ENCODE measurements at places on chromosomes 2 and 18. TPM values are rescaled to one million over a fixed set of nuclear protein-coding genes. Genes with fewer than 3 reads are reported as not detected.
A peak's percentile ranks its signal among the peaks of the same experiment; 100 is the strongest.

- DNase-seq, result peak; percentile 63
- H3K4me3 ChIP-seq, result no peak overlapping the region
- H3K27ac ChIP-seq, result no peak overlapping the region
- H3K36me3 ChIP-seq, result no peaks in the 10 kb centered on the region
Observed at GRCh38 chr18:36597636-36598035, 231.2 kb downstream of the TPGS2 start.

DNA sequence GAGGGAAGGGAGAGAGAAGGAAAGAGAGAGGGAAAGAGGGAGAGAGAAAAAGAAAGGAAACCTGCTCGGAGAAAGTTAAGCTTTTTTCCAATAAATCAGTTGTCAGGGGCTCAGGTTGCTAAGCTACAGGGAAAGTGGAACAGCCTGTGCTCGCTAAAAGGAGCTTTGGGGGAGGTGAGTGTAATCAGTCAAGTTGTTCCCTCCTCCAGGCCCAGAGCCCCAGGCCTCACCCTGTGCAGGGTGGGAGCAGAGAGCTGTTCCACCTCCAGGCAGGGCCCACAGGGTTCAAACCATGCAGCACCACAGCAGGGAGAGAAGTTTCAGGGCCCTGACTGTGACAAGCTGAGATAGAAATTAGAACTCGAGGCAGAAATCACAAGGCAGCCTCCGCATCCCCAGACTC, 56.4 kb upstream of the PPP1CB start:
- H3K36me3 ChIP-seq, result no peaks in the 10 kb centered on the region
- DNase-seq, result no peak
- H3K27me3 ChIP-seq, result no peaks in the 10 kb centered on the region

GRCh38 chr2:48601349-48601748, 16.3 kb upstream of the GTF2A1L start:
- no peak overlapping the region for H3K27ac ChIP-seq
- H3K27me3 ChIP-seq, result no peaks in the 10 kb centered on the region
- no peaks in the 10 kb centered on the region for H3K36me3 ChIP-seq
- no peak overlapping the region for H3K4me3 ChIP-seq
- no peaks in the 10 kb centered on the region for H3K4me1 ChIP-seq

DNA sequence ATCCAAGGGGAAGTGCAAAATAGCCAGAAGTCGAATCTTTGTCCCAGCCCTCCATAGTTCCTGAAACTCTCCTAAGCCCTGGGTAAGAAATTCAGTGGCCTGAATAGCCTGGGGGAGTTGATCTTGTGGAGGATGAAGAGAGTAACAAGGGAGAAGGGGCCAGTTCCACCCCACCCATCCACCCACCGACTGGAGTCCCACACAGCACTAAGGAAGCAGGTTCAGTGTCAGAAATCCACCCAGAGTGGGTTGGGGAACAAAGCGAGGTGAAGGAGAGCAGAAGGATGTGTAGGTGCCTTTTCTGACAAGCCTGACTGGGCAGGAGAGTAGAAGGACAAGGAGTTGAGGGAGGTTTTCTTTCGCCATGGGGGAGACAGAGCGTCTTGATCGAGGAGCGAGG, 136.8 kb downstream of the SMAD2 start:
- DNase-seq, result no peak
- H3K27me3 ChIP-seq, result no peaks in the 10 kb centered on the region
- H3K4me1 ChIP-seq, result peaks cover 5% of the 10 kb centered on the region
- H3K36me3 ChIP-seq, result no peaks in the 10 kb centered on the region
- no peak overlapping the region for H3K27ac ChIP-seq

GRCh38 chr18:1528447-1528846, 623.8 kb downstream of the ADCYAP1 start:
- no peak for DNase-seq
- no peaks in the 10 kb centered on the region for H3K4me1 ChIP-seq
- no peak overlapping the region for H3K4me3 ChIP-seq
- no peaks in the 10 kb centered on the region for H3K36me3 ChIP-seq

DNA sequence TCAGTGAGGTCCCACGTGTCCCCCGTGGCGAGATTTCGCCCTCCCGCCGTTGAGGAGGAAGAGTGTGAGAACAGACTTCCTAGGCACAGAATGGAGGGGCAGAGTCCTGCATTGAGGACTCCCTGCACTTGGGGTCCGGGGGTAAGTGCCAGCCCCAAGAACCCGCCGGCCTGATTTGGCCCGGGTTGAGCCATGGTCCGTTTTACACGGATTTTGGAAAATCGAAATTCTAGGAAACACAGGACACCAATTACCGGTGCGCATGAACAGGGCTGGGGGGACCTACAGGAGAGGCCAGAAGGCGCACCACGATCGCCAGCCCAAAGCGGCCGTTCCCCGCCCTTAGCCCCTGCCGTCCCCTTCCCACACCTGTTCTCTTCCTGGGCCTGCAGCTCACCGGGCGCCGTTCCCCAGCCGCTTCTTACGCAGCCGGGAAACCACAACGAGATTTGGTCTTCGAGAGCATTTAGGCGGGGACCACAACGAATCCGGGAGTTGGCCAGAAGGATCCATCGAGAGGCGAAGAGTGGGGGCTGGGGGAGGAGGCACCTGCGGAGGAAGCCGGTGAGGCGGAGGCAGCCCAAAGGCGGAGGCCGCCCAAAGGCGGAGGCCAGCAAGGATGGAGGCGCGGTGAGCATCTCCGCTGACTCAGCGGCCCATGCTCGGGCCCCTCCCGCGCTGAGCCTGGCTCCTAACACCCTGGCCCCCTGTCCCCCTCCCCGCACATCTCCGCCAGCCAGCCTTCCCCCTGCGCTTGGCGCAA, 464 bp upstream of the TLX2 start:
- no peaks in the 10 kb centered on the region for H3K36me3 ChIP-seq
- no peak overlapping the region for H3K27ac ChIP-seq
- H3K4me1 ChIP-seq, result peaks cover 5% of the 10 kb centered on the region
- peak; percentile 26 for DNase-seq
- peaks cover 7% of the 10 kb centered on the region for H3K27me3 ChIP-seq

DNA sequence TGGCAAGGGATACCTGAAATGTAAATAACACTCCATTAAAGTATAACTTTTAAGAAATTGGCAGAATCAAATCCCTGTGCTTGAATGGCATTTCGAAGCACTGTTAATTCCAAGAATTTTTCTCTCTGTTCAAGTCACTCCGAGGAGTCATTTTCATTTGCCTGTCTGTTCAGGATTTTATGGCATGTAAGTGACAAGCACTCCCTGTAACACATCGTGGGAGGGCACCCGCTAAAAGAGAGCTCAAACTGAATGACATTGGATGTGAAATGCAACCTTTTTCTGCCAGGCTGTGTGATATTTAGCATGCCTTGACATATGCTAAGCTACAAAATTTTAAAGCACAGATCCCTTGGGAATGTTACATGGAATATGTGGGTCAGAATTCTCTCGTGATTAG, 339.6 kb downstream of the LRRTM1 start:
- H3K36me3 ChIP-seq, result no peaks in the 10 kb centered on the region
- H3K4me3 ChIP-seq, result no peak overlapping the region
- H3K27me3 ChIP-seq, result no peaks in the 10 kb centered on the region
- H3K4me1 ChIP-seq, result no peaks in the 10 kb centered on the region
- H3K27ac ChIP-seq, result no peak overlapping the region
- no peak for DNase-seq

GRCh38 chr18:7004009-7004408, 113.6 kb downstream of the LAMA1 start:
- no peaks in the 10 kb centered on the region for H3K4me1 ChIP-seq
- no peak overlapping the region for H3K4me3 ChIP-seq
- H3K27me3 ChIP-seq, result no peaks in the 10 kb centered on the region
- DNase-seq, result no peak

STPG4 gene
- total RNA-seq, result 1.0 TPM

TTN gene
- total RNA-seq, result 28.2 TPM

LCT gene
- not detected for total RNA-seq

WDSUB1 gene
- total RNA-seq, result 9.9 TPM

ZNF804A gene
- 0.52 TPM for total RNA-seq

NYAP2 gene
- 1.5 TPM for total RNA-seq

CDH7 gene
- total RNA-seq, result not detected

REG3G gene
- 0.58 TPM for total RNA-seq
